ENCODE measurements at places on chromosomes 6 and 20. TPM values are rescaled to one million over a fixed set of nuclear protein-coding genes. Genes with fewer than 3 reads are reported as not detected.

Gene C6orf163
- 3.1 TPM for total RNA-seq

- DNase-seq, result no peak
Measured at GRCh38 chr6:108640104-108640503, 79.4 kb downstream of the FOXO3 start.

DNA sequence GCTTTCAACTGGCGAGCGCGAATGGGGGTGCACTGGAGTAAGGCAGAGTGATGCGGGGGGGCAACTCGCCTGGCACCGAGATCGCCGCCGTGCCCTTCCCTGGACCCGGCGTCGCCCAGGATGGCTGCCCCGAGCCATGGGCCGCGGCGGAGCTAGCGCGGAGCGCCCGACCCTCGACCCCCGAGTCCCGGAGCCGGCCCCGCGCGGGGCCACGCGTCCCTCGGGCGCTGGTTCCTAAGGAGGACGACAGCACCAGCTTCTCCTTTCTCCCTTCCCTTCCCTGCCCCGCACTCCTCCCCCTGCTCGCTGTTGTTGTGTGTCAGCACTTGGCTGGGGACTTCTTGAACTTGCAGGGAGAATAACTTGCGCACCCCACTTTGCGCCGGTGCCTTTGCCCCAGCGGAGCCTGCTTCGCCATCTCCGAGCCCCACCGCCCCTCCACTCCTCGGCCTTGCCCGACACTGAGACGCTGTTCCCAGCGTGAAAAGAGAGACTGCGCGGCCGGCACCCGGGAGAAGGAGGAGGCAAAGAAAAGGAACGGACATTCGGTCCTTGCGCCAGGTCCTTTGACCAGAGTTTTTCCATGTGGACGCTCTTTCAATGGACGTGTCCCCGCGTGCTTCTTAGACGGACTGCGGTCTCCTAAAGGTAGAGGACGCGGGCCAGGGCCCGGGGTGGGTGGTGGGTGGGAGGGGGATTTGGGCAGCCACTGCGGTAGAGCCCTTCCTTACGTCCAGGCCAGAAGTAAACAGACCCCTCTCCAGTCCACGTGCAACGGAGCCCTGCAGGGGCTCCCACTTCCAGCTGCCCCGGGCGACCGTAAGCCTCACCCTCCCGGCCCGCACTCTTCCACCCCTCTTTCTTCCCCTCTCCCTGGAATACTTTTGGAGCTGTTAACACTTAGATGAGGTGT lies 998 bp downstream of the BMP2 start:
- DNase-seq, result peak; percentile 46

Gene CNKSR3
- 5.7 TPM for total RNA-seq

Gene NRSN1
- 1.5 TPM for total RNA-seq

Gene PRPH2
- 0.89 TPM for total RNA-seq

DNA sequence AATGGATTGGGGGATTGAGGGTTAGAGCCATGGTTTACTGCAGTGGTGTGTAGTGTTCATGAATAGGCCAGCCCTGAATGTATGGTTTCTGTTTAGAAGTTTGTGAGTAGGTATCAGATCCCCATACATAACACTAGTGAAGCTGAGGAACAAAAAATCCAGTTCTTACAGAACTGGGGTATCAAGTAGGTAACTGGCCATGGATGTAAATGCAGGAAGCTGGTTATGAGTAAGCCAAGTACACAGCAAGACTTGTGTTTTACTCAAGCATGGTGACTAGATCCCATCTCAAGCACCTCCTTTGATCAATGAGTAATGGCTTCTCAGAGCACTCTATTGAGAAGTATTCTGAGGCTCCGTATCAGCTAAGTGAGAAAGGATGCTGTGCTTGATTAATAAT lies 613.7 kb upstream of the FLRT3 start:
- DNase-seq, result no peak

DNA sequence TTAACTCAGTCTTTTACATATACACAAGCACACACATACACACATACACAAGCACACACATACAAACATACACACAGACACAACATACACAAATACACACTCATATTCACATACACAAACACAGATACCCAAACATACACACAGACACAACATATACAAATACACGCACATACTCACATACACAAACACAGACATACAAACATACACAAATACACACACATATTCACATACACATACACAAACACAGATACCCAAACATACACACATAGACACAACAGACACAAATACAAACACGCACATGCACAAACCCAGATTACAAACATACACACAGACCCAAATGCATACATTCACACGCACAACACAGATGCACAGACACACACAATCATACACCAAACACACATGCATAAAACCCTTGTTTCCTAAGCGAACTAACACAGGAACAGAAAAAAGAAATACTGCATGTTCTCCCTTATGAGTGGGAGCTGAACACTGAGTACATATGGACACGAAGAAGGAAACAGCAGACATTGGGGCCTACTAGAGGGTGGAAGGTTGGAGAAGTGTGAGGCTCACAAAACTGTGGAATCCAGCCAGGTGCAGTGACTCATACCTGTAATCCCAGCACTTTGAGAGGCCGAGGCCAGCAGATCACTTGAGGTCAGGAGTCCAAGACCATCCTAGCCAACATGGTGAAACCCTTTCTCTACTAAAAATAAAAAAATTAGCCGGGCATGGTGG lies 34.2 kb downstream of the PIM1 start:
- no peak for DNase-seq

Gene NKX2-2
- not detected for total RNA-seq

DNA sequence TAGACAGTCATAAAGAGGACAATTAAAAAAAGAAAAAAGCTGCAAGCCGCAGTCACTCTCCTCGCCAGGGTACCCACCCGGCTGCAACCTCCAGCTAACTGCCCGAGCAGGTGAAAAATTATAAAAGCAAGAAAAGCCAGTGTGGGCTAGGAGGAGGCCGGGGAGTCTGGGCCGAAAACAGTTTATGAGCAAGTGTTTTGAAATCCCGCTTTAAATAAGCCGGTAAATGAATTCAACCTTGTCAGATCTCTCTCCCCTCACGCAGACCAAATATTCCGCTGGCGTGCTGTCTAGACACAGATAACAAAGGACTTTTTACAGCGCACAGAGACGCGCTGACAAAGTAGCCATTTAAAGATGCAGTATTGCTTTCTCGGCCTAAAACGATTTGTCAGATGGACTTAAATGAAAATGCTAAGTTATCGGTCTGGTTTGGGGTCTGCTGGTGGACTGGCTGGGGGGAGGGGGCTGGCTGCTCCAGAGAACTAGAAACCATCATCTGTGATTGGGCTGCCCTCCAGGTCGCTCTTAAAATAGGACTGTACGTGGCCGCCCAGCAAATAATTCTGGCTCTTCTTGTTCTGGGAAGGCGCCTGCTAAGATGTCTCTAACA lies 24.6 kb downstream of the PMEPA1 start:
- DNase-seq, result no peak

- no peak for DNase-seq
Measured at GRCh38 chr6:42966571-42966970, 6.0 kb downstream of the GNMT start.

DNA sequence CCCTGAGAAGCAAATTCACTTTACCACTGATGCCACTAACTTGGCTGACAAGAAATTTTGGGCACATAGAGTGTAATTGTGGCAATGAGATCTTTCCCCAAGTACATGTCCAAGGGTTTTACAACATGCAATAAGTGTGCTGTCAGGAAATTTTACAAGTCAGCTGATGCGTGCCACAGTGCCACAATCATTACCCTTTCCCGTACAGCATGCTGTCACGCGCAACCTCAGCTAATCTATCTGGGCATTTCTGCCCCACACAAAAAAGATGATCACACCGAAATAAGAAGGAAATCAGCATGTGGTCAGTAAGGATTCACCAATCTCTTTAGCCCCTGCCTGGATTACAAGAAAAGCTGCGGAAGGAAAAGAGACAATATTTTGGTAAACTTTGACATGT lies 163.6 kb upstream of the PREP start:
- no peak for DNase-seq
